ENCODE measurements at places on chromosomes 2 and 18. TPM values are rescaled to one million over a fixed set of nuclear protein-coding genes. Genes with fewer than 3 reads are reported as not detected.

Gene TANK
- 94.0 TPM for total RNA-seq

DNA sequence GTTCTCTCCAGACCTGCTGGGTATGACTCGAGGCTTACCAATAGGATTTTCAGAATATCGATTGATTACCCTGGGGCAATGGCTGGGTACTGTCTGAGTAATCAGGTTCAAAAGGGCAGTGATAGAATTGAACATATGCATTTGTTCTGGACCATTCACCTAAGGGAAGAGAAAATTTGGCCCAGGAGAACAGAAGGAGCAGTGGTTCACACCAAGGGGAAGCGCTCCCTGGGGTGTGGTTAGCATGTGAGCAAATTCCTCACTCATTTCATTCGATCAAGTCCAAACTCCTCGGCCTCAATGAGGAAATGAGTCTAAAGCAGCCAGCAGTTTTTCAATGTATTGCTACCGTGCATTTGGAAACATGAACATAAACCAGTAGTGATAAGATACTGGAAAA is 55.6 kb downstream of the CYP26B1 start:
- no peak for DNase-seq

DNA sequence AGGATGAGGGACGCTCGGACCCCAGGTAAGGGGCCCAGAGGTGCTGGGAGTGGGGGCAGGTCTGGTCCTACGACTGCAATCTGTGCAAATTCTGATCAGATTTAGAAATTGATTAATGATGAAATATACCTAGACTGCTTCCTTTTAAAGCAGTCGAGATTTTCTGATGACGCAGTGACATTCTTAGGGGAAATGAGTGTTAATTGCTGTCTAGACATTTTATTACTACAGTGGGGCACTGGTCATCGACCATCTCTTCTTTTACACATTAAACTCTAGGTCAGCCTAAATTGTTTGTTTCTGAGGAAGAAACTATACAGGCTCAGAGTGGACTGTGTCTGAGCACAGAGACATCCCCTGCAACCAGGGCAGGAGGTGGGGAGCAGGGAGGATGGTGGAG is 154.4 kb upstream of the SALL3 start:
- DNase-seq, result no peak

GRCh38 chr18:58915006-58915799 is 50.5 kb downstream of the ZNF532 start:
- DNase-seq, result no peak

- DNase-seq, result no peak
Measured at GRCh38 chr2:196200557-196200956, 29.2 kb upstream of the STK17B start.

All from vagina (tissue), 2 donors.